Ureter (tissue), 1 donor: ENCODE measurements at places on chromosomes 6 and 20.

DNA sequence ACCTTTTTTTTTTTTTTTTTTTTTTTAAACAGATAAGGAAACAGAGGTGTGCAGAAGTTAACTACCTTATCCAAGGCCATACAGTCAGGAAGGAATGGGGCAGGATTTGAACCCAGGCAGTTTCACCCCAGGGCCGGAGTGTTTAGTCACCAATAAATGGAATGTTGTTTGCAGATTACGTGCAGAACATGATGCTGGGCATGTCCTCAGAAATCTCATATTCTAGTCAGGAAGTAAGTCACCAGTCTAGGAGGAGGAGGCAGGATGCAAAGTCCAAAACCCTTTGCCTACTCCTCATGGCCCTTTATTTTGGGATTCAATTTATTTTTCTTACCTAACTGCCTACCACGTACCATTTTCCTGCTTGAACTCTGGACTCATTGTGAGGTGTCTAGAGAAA lies 57.1 kb upstream of the LRRC1 start:
- no peak for DNase-seq

DNA sequence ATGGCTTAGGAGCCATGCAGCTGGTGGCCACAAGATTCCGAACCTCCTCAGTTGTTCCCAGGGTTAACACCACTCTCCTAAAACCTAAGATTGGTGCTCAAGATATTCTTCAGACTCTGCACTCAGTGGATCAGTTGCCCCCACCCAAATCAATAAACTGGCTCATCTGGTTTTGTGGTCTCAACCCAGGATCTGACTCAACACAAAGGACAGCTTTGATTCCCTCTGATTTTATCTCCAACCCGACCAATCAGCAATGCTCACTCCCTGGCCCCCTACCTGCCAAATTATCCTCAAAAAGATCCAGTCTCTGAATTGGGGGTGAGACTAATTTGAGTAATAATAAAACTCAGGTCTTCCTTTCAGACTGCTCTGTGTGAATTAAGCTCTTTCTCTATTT lies 137.5 kb downstream of the EYS start:
- no peak for DNase-seq

DNA sequence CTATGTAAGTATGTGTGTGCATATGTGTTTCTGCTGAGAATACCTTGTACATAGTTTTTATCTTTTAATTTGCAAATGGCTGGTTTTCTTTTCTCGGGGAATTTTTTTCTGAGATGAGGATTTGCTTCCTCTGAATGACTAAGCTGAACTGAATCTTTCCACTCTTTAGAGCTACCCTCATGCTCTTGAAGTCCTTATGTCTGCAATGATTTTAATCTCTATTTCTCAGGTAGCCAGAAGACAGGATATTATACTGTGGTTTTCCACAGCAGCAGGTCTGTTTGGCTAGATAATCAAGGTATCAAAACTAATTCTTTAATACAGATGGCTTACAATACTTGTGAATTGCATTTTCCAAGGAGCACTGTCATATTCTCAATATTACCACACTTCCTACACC lies 114.7 kb downstream of the PLCB1 start:
- no peak for DNase-seq

DNA sequence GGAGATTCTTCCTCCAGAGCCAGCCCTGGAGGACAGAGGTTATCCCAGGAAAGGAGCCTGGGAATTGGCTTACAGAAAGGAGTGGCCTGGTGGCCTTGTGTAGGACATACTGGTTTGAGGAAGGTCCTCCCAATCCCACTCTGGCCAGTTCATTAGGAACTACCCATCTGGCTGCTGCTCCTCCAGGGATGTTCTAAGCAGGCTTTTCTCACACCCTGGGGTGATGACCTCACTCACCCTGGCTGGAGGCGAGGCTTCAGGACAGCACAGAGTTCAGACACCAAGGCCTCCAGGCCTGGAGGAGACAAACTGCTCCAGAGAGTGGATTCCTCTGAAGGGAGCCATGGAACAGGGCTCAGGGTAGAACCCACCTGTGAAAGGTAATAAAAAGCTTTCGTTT lies 8.9 kb downstream of the GNMT start:
- no peak for DNase-seq

DNA sequence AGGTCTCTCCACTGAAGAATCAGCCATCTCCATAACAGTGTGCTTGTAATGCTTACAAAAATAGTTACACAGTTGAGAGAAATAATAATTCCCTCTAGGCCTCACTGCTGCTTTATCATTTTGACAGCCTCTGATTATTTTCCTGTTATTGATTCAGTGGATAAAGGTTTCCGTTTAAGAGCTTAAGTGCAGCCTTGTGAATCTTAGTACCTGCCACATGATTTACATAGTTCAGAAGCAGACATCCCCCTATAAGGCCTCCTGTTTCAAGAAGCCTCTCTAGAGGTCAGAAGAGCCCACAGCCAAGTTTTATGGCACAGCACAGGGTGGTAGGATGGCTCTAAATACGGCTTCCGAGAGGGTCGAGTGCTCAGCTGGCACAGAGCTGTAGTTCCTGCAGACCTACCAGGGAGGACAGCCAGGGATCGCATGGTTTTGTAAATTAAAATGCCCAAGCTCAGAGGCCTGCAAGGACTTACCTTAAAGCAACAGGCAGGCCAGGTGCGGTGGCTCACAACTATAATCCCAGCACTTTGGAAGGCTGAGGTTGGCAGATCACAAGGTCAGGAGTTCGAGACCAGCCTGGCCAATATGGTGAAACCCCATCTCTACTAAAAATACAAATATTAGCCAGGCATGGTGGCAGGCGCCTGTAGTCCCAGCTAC lies 17.6 kb upstream of the PYGB start:
- DNase-seq = no peak

- no peak for DNase-seq
Observed at GRCh38 chr6:17381424-17382147, 11.8 kb upstream of the CAP2 start.

DNA sequence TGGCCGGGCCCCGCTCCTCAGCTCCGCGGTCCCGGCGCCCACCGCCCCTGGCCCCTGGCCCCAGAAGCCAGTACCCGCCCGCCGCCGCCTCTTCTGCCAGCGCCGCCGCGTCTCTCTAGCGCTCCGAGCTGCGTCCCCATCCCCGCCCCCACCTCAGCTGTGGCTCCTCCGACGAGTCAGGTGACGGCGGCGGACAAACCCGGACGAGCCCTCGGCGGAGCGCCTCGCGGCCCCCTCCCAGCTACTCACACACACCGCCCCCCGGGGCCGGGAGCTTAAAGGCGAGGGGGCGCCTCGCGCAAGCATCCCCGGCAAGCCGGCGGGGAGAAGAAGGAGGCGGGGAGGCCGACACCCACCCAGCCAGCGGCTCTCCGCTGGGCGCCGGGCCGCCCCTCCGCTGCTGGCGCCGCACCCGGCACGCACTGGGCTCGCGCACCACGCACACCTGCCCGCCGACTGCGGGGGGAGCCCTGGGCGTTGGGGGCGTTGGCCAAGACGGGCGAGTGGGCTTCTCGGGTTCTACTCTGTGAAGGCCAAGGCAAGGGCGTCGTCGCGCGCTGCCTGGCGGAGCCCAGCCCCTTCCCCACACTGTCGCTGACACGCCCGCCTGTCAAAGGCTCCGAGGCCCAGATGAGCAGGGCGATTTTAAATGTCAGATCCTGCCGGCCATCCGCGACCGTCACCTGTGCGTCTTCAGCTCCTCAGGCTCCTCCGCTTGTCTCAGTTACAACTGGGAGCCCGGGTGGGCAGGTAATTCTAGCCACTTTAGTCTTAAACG lies at the start of gene SNAP91:
Gene SNAP91 (minus strand): TSS at position 132 of the 778 bp plus-strand sequence. CDS start 1,174 bp downstream, outside the sequence.
- DNase-seq = no peak

GRCh38 chr20:38392356-38392755 lies 42.8 kb downstream of the SNHG17 start:
- DNase-seq = no peak

DNA sequence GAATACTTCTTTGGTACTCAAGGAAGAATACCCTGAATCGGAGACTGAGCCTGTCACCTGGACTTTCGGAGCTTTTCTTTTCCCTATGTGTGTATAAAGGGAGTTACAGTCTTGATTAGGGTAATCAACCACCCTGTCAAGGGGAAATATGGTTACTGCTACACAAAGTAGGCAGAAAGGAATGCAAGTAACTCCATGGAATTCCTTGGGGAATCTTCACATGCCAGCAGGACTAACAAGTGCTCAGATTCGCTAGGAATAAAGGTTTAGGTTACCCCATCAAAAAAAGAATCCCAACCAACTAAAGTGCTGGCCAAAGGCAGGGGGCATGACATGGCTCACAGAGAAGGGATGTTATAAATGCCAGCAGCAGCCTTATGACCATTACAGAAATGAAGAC lies 10.4 kb downstream of the KCNS1 start:
- DNase-seq = no peak

GRCh38 chr6:28258877-28259777 lies at the start of gene NKAPL:
Gene NKAPL, plus strand, starts transcription at chr6:28259297. Its CDS starts 75 bp downstream, at chr6:28259372.
- peak; percentile 74 for DNase-seq

DNA sequence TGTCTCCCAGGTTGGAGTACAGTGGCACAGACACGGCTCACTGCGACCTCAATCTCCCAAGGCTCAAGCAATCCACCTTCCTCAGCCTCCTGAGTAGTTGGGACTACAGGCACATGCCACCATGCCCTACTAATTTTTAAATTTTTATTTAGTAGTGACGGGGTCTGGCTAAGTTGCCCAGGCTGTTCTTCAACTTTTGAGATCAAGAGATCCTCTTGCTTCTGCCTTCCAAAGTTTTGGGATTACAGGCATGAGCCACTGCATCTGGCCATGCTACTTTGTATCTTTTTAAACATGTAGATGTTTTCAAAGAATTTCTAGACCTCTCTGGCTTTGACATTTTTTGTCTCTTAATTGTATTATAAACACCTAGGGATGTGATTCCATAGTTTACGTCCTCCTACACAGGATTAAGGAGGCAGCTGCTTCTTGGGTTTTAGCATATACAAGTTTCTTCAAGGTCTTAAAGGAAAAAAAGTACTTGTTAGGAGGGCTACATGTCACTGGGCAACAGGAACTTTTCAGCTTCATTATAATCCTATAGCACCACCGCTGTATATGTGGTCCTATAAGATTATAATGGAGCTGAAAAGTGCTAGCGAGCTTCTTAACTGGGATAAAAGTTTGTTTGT lies 1.3 kb downstream of the ADAT2 start:
- DNase-seq = no peak

DNA sequence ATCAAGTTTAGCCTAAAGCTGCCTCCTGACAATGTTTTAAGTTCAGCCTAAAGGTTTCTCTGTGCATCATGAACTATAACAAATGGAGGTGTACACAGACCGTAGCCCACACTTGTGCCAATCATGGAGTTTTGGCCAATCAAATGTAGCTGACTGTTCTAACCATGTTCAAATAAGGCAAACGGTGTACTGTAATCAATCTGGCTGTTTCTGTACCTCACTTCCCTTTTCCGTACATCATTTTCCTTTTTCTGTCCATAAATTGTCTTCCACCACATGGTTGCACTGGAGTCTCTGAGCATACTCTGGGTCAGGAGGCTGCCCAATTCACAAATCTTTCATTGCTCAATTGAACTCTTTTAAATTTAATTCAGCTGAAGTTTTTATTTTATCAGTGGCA lies 132.2 kb upstream of the UST start:
- no peak for DNase-seq

DNA sequence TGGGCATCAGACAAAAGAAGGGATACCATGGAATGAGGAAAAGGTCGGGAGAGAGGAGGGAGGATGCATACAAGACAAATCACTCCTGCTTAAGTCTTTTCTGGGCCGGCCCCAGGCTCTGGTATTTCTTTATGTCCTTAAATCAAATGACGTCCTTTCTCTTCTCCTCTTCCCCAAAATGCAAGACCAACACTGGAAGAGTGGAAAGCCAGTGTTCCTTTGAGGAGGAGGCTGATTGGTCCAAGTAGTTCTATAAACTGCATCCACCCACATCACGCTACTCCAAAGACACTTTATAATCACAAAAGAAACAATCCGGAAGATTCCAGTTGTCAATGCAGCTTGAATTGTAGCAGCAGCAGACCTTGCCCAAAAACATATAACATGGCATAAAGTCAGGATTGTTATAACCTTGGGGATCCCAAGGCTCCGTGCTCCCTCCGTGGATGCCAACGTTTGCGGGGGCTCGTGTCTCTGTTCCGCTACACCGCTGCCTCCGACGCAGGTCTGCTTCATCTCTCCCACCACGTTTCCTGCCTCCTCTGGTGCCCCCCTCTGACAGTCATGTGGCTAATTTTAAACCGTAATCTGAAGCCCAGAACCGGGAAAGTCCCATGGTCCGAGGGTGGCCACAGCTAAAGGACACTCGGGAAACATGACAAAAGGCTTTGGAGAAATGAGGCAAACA lies 47.1 kb downstream of the MCUR1 start:
- peak; percentile 56 for DNase-seq

GRCh38 chr6:139592011-139592410 lies 217.6 kb upstream of the CITED2 start:
- no peak for DNase-seq

DNA sequence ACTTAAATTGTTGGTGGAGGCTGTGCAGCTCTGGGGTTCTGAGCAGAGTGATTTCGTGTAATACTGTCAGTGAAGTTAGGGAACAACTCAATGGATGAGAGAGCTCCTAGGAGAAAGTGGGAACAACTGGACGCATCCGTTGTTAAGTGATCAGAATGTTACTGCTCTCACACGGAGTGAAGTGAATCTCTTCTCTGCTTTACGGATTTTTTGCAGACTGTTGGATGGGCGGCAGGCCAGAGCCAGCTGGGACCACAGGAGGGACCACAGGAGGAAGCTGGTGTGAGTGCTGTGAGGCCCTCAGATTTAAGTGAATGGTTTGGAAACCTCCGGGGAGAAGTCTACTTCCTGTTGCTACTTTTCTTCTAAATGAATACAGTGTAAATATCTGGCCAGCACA lies 23.7 kb upstream of the PPP1R14C start:
- DNase-seq = no peak

- no peak for DNase-seq
Observed at GRCh38 chr6:163459536-163459935, 45.0 kb downstream of the QKI start.

DNA sequence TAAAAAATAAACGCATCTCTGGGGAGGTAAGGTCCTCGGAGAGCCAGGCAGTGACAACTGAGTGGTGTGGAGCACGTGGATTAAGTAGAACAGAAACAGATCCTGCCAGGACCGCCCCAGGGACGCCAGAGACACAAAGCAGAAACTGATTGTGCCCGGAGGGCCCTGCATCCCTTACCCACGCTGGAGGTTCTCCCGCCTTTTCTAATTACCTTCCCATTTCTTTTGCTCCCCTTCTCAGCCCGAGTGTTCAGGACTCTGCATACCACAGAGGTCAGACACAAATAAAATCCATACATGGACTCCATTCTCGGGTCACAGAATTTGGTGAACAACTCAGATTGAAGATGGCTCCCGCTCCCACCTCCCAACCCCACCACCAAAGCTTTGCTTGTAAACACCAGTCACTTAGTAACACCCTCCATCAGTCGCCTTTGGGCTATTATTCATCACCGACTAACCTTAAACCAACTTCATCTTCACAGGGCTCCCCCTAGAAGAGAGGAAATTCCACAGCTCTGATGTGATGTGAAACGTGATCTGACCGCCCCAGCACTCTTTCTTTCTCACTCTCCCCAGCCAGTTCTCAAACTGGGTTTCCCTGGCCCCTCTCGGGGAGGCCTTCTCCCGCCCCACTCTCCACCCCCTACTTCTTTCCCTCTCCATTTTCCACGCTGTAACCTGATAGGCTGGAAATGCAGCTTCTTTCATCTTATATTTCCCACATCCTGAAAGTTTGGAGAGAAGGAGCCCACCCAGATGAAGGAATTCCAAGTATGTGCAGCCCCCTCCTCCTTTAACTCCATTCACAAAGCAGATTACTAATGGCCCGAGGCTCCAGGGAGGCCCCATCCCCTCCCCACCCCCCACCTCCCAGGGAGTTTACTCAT lies 32.5 kb upstream of the PIM1 start:
- no peak for DNase-seq

GRCh38 chr6:108235127-108235526 lies 25.7 kb downstream of the SNX3 start:
- no peak for DNase-seq
